Activated T-helper 9 cell treated with anti-CD3 and anti-CD28 coated beads, Interleukin-2, amount 50 U/mL, for 16 hours (primary cell): ENCODE measurements at places on chromosomes 2 and 18.

GRCh38 chr2:85540133-85540648 is 1.2 kb downstream of the MAT2A start:
- DNase-seq, result no peak

DNA sequence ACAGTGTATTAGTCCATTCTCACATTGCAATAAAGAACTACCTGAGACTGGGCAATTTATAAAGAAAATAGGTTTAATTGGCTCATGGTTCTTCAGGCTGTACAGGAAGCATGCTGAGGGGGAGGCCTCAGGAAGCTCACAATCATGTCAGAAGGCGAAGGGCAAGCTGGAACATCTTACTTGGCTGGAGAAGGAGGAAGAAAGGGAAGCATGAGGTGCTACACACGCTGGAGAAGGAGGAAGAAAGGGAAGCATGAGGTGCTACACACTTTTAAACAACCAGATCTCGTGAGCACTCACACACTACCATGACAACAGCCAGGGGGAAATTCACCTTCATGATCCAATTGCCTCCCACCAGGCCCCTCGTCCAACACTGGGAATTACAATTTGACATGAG is 95.3 kb upstream of the FAM110C start:
- no peak for DNase-seq

GRCh38 chr2:221629468-221629867 is 57.4 kb upstream of the EPHA4 start:
- no peak for DNase-seq

GRCh38 chr2:3101016-3101942 is 276.3 kb downstream of the EIPR1 start:
- no peak for DNase-seq

DNA sequence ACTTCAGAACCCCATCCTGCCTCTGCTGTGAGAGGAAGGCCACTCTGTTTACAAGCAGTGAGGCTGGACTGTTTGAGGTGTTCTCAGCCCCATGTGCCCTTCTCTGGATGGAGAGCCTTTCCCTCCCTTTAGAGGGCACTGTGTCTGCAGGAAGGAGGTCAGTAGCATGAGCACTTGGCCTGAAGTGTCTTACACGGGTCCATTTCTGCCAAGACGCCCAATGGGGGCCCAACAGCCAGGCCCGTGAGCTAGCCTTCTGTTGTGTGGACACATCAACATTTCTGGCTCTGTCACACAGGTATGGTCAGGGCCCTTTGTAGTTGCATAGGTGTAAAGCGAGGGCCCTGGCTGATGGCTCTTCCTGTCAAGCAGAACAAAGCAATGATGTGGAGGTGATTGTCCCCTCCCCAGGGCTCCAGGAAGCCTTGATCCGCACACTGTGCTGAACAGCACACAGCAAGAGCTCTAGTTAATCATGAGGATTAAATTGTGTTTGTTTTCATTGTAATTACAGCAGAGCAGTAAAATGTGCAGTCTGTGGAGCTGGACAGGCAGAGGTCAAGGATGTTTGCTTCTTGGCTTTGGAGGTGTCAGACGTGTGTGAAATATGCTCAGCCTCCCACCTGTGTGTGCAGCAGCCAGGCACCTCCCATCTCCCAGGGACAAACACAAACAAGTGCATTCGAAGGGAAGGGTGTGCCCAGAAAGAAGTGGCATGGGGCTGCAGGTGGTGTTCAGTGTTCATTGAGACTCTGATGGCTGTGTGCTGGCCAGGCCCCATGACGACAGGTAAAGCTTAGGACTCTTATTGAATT is 132.1 kb downstream of the SH3RF3 start:
- no peak for DNase-seq

- DNase-seq, result no peak
Observed at GRCh38 chr2:109269706-109270504, 140.9 kb downstream of the SH3RF3 start.

DNA sequence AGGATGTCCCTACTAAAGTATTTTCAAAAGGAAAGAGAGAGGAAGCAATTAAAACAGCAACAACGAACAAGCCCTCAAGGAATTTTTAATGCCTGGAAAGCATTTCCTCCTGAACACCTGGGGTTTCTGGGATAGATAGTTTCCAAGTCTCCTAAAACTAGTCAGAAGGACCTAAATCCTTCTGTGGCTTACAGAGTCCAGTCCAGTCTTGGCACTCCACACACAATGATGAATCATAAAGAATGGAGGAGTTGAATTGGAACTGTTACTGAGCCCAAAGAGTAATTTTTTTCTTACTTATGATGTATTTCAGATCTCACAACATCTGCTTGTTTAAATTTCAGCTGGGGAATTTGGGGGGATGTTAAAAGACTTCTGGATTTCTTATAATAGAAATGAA is 144.6 kb upstream of the SETBP1 start:
- no peak for DNase-seq

DNA sequence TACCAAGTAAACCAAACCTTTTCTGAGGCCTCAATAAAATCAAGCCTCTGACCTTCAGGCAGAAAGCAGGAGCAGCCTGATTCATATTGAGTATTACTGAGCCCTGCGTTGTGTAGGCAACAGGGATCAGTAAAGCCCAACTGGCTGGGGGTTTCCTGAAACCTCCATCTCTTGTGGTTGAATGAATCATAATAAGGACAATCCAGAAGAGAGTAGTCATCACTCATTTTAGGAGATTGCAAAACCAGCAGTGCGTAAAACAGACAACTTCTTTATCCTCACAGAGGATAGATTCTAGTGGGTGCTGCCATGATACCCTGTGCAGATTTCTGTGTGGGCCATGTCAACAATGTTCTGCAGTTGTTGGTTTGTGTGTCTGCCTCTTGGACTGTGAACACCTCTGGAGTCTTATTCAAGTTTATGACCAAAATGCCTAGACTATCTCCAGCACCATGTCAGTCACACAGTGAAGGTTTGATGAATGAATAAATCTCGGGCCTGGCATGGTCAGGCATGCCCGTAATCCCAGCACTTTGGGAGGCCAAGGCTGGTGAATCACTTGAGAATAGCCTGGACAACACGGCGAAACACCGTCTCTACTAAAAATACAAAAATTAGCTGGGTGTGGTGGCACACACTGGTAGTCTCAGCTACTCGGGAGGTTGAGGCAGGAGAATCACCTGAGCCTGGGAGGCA is 51.8 kb upstream of the RAB27B start:
- DNase-seq, result no peak

- no peak for DNase-seq
Observed at GRCh38 chr2:98902209-98903063, 33.6 kb downstream of the CRACDL start.

GRCh38 chr2:137237055-137237454 is 471.7 kb downstream of the THSD7B start:
- DNase-seq, result no peak

DNA sequence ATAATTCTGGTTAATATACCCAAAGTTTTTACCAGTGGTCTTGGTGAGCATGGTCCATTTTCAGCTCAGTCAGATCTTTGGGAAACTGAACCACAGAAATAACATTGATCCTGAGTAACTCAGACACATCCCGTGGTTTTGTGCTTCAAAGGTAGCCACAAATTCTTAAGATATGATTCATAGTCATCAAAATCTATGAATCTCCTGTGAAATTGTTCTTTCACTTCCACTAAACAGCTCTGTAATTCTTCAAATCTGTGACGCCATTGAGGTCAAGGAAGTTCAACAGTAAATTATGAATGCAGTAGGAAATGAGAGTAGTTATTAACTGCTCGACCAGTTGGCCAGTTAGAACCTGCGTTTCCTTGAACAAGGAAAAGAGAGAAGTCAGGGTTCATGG is 147.3 kb downstream of the IRS1 start:
- no peak for DNase-seq

DNA sequence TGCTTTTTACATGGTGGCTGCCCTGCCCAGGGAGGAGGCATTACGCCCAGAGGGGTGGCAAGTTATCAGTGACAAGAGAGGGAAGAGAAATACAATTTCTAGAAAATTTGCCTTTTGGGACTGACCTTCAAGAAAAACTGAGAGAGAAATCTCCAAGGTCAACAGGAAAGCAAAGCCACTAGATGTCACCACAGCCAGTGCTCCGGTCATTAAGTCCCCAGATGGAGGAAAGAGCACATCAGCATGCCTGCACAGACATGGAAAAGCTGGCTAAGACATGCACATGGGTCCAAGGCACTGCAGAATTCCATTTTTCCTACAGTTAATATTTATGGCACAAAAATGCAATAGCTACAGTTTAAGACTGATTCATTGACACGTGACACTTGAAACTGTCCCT is 21.0 kb downstream of the FHL2 start:
- no peak for DNase-seq

GRCh38 chr2:124213977-124214587 is 189.0 kb downstream of the CNTNAP5 start:
- no peak for DNase-seq

GRCh38 chr2:66813976-66814375 is 379.1 kb downstream of the MEIS1 start:
- DNase-seq, result no peak

- no peak for DNase-seq
Observed at GRCh38 chr2:177265824-177266817, 1.6 kb upstream of the NFE2L2 start.

DNA sequence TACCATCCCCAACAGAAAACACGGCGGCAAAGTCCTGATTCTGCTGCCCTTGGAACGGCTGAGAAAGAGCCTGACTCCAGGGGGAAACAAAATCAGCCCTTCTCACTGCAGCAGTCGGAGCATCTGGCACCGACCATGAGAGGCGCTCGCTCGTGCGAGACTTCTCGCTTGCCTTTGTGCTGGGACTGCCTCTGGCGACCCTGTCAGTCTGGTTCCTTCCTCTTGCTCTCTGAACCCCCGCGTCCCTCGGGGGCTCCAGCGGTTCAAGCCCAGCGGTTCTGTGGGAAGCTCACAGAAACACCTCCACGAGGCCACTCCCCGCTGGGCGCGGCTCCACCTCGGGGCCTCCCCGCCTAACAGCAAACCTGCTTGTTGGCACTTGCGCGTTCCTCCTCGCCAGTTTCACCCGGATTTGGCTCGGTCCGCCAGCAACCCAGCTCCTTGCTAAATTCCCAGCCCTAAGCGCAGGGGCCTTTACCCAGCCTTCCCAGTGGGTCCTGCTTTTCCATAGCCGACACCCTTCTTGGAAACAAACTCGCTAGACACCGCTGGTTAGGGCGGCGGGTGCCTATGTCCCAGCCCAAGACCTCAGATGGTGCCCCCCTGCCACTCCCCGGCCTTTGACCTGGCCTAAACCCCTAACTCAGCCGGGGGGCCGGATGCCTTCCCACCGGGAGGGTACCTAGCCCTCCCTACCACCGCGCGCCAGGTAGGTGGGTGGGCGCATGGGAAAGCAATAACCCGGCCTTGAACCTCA is 2.2 kb downstream of the RND3 start:
- no peak for DNase-seq

DNA sequence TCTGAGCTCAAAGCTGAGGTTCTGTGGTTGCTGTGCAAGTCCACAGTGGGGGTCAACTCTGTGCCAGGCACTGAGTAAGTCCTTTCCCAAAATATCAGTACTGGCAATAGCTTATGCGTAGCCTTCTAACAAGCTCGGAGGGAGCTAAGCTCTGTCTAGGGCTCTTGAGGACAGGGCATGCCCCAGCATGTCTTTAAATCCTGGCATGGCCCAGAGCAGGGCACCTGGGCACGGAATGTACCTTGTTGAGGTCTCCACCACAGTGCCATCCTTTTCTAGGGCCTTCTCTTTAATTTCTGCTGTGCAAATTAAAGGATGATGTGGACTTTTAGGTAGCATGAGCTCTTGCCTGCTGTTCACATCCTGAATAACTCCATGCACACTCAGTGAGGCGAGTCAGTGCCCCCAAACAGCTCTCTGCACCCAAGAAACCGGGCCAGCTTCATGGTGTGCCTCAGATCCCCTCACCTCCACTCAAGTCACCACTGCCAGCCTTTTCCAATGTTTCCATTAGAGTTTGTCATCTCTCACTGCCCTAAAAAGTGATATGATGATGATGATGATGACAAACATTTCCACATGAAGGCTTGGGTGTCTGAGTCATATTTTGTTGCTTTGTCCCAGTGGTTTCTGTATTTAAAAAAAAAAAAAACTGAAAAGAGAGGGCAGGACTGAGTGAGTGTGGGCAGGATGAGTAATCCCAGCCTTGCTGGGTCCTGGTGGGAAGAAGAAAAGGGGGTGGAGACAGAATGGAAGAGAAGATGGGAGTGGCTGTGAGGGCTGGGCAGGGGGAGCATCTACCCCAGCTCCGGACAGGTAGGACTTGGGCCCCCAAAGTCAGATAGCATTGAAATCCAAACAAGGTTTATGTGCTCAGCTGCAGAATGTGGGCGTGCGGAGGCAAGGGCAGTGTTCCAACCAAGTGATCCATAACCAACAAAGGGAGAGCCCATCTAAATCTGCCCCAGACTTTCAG is 78.9 kb downstream of the ZBTB7C start:
- DNase-seq, result no peak

GRCh38 chr2:158511706-158512105 is 55.0 kb downstream of the PKP4 start:
- DNase-seq, result no peak

DNA sequence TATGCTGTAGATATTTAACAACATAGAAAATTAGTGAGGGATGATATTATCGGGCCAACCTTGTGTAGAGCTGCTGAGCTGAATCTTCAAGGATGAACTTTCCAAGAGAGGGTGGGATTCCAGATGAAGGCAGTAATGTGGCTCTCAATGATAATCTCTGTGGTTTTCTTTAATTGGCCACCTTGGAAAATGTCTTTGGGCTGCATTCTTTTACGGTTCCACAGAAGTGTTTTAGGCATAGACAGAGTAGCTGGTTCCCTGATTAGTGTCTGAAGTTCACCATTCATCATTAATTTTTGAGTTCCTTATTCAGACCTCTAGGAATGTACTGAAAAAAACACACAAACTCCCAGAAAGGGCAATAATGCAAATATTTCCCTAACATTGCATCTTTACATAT is 1566.9 kb upstream of the PIK3C3 start:
- DNase-seq, result no peak

- no peak for DNase-seq
Observed at GRCh38 chr18:10170375-10170774, 256.6 kb downstream of the VAPA start.

GRCh38 chr18:37299471-37300304 is 265.9 kb downstream of the CELF4 start:
- DNase-seq, result no peak

DNA sequence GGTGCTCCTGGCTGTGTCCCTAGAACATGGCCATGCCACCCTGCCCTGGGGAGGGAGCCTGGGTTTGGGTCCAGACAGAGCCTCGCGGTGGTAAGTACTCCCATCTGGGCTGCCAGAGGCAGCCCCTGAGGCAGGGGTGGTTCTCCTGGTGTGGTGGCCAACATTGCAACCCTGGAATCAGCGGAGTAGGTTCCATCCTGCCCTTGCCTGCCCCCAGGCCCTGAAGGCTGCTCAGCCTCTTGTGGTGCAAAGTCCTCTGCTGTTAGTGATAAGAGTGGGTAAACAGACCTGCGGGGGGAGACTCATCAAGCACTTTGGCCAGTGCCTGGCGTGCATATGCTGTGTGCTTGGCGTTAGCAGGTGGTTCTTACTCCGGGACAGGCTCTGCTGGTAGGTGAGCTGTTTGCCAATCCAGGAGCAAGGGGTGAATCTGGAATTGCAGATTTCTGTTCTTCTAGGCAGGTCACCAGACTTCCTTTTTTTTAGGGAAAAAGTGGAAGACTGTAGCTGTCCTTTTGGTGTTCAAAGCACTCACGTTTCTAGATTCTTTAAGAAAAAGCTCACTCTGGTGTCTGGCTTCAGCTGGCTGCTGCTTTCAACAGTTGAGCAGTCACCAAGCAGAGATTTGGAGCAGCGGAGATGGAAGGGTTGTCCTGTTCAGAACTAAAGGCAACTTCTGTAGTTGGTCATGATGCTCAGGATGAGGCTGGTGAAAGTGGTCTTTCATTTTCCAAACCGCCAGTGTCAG is 3.2 kb downstream of the CNNM3 start:
- DNase-seq, result no peak

- no peak for DNase-seq
Observed at GRCh38 chr2:158979772-158980171, 11.3 kb downstream of the TANC1 start.
